ENCODE measurements at places on chromosomes 6 and 20. TPM values are rescaled to one million over a fixed set of nuclear protein-coding genes. Genes with fewer than 3 reads are reported as not detected.

DNA sequence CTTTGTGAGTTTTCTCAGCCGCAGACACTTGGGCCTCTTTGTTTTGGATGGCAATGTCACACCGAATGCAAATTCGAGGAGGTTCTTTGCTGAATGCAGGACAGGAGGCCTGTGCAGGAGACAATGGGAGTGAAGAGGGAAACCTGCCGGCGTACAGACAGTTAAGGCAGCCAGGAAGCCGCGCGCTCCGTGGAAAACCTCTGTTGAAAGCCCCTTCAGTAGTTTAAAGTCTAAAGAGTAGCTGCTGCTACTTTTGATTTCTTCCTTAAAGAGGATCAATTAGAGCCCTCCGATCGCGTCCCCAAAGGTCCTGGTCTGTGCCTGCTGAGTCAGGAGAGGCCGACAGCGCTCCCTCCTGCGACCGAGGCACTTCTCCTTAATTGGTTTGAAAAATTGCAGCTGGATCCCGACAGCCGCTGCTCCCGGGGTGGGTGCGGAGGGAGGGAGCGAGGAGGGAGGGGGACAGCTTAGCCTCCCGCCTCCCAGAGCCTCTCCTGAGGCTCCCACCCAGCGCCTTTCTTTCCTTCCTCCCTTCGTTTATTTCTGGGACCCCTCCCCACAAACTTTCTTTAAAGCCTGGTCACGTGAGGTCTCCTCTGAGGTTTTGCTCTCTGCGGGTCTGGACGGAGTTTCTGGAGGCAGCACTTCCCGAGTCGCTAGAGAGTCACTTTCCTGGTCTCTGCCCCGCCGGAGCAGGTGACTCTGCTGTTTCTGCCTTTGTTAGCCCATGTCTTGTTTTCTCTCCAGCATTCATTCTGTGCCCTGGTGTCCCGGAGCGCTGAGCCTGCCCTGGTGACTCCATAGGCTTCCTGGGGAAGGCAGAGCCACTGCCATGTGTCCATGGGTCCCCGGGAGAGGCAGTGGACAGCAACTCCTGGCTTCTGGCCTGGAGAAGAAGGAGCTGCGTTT, 22.3 kb upstream of the RPP40 start:
- DNase-seq: no peak

DNA sequence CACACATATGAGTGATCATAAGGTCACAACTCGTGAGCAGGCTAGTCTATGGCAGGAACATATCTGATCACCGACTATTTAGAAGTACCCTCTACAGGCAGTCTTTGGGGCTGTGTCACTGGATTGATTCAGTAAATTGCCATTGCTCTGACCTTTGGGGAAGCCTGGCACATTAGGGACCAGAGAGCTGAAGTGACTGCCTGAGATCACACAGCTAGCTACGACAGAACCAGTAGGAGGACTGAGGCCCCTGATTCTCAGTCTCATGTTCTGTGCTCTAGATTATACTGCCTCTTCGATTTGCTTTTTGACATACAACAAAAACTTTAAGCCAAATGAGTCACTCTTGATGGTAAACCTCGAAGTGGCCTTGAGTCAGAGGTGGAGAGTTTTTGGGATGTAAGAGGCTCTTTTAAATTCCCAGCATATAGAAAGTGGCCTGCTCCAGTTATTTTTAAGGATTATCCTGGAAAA, 247.5 kb upstream of the SUPT3H start:
- peak; percentile 13 for DNase-seq

BPI gene
- not detected for total RNA-seq

GRCh38 chr6:32332433-32332832, 39.3 kb downstream of the TSBP1 start:
- DNase-seq: no peak

DNA sequence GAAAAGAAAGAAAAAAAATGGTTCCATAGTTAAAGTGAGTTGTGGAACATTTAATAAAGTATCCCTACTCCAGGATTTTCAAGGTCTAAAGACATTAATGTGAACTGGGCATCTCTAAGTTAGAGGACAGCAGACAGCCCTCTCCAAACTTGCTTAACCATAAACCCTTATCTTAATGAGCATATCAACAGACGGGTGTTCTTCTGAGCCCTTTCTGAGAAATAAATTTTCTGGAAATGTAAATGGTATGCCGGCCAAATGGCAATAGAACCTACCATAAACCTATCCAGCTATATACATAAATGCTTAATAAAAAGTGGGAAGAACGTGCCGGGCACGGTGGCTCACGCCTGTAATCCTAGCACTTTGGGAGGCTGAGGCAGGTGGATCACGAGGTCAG, 12.5 kb downstream of the SLC18B1 start:
- no peak for DNase-seq

DNA sequence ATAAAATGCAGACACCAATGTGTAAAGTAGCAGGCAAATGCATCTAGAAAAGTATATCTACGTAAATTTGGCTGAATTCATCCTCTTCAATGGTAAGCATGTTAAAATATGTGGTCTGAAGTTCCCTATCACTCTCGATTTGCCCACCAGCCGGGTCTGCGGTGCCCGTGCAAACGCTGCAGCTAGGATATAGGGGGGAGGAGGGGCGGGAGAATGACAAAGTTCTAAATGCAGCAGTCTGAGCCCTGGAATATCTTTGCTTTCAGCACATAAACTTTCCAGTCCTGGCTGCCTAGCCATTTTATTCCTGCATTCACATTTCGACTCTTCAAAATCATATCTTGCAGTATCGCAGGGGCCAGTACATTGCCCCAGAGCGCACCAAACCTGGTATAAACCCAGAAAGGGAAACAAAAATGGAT, 708 bp downstream of the NRN1 start:
- DNase-seq: no peak

GRCh38 chr6:89581689-89582088, 56.9 kb downstream of the LYRM2 start:
- no peak for DNase-seq

SCAND1 gene
- total RNA-seq: 79.0 TPM

DNA sequence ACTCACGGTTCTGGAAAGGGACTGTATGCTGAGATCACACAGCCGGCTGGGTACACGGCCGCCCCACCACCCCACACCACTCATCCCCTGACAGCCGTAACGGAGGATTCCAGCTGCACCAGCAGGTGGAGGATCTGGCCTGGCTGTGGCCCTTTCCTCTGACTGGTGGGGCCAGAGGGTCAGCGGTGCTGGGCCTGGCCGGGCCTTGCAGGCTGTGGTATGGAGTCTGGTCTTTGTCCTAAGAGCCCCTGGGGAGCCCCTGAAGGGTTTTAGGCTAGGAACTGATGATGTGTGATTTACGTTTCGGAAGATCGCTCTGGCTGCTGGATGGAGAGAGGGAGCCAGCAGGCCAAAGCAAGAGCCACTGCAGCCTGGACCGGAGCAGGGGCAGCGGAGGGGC, 26.6 kb downstream of the NOL4L start:
- DNase-seq: no peak

GHRH gene
- total RNA-seq: not detected

PDE7B gene
- 1.8 TPM for total RNA-seq

SCGN gene
- total RNA-seq: not detected

DNA sequence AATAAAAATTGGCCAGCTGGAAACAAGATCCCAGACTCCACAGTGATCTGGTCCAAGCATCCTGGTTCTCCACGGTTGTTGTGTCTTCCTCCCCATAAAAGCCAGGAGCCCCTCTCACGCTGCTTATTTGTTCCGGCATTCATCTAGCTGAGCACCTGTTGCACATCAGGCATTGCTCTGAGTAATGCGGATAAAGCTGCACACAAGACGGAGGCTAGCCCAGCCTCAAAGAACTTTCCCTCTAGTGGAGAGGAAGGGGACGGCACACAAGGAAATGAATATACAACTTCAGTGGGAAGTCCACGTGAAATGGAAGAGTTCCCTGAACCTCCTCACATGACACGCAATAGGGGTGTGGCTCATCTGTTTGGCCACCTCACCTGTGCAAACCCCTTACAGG, 30.3 kb upstream of the NXT1 start:
- DNase-seq: no peak

DNA sequence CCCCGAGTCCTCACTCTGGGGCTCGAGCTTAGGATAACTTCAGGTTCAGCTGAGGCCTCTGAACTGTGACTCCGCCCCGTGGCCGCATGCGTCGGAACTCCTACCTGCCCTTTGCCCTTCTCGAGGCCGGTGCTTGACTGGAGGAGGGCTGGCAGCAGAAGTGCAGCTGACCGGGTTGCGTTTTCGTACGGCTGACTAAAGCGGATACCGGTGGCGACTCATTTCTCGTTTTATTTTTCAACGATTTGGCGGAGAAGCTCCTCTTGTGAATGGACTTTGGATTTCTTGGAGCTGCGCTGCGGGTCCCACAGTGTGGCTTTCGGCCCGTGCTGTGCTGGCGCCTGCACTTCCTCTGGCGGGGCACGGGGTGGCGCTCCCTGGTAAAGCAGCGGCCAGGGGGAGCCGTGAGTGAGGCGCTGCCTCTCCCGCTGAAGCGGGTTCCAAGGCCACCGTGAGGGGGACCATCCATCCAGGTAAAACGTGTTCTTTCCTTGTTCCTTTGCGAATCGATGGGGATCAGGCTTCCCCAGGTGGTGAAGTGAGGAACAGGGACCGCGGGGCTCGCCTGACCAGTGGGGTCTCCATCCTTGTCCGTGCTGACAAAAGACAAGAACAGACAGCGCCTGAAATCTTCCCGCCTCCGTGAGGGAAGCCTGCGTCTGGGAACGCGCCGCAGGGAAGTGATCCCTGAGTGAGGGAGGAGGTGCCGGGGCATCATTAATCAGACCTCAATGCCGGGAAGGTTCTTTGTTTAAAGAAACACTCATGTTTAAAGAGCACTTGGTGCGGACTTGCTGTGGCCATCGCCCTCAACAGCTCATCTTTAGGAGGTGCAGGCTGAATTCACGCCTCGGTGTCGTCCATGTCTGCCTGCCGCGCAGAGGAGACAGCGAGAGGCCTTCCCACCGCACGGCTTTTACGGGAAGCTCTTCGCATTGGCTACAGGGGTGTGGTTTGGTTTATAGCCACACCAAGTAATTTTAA, 38.8 kb downstream of the ERMARD start:
- peak; percentile 74 for DNase-seq

GRCh38 chr6:23454080-23454976, 671.7 kb upstream of the NRSN1 start:
- no peak for DNase-seq

DNA sequence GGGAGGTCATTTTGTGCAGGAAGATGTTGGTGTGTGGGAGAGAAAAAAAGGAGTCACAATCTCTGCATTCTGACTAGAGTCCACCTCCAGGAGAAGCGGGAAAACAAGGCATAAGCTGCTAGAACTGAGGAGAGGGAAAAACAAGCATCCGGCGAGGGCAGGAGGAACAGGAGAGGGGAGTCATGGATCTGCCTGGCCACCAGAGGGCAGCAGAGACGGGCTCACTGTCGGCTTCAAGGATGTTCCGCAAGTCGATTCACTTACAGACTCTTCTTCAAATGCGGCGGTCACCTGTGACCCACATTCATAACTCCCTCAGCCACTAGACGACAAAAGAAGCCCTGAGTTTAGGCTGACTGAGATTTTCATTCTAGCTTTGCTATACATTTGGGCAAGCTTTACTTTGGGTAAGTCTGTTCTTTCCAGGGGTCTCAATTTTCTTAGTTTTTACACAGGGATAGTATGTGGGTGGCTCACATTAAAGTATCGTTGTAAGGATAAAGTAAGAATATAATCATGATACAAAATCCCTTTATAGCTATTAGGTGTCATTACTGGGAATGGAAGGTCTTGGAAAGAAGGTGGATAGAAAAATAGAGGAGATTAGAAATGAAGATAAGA, 6.6 kb upstream of the BTNL2 start:
- DNase-seq: peak; percentile 45

GRCh38 chr6:64847396-64847795, 859.6 kb downstream of the EYS start:
- DNase-seq: no peak

GRCh38 chr6:41558033-41558807, 12.0 kb downstream of the FOXP4 start:
- DNase-seq: no peak

DNA sequence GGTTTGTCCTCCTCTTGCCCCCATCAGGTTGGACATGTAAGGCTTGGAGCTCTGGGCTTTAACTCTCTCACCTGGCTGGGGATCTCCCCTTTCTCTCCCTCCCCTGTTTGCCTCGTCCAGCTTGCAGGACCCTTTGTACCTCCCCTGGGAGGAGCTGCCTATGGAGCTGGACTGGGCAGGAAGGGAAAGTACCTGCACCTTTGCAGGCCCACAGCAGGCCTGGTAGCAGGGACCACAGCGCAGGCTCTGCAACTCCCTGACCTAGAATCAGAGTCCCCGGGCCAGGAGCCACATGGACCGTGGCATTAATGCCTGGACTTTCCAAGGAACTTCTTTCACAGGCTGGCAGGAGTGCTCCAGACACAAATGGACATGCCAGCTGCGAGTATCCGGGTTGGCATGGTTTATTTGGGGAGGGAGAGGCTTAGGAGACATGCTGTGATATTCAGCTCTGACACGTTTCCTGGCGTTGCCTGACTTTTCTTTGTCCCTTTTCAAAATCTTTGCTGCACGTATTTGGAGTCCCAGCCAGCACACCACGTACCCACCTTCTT, 268.5 kb upstream of the EXOC2 start:
- DNase-seq: peak; percentile 28
